ENCODE measurements at places on chromosomes 1 and 21. TPM values are rescaled to one million over a fixed set of nuclear protein-coding genes. Genes with fewer than 3 reads are reported as not detected.

GRCh38 chr1:55382806-55383305 is 167.7 kb upstream of the USP24 start:
- H3K36me3 ChIP-seq = no peaks in the 10 kb centered on the region
- H3K27ac ChIP-seq = no peak overlapping the region
- no peak for DNase-seq
- H3K27me3 ChIP-seq = no peaks in the 10 kb centered on the region

- H3K4me1 ChIP-seq = no peaks in the 10 kb centered on the region
- H3K27ac ChIP-seq = no peak overlapping the region
- H3K4me3 ChIP-seq = no peak overlapping the region
- H3K27me3 ChIP-seq = no peaks in the 10 kb centered on the region
- DNase-seq = no peak
Observed at GRCh38 chr21:38819051-38819718, 13.5 kb downstream of the ETS2 start.

GRCh38 chr1:150568594-150568966 is 10.8 kb downstream of the MCL1 start:
- peak overlapping the region; percentile 59 for H3K27ac ChIP-seq
- peaks cover 36% of the 10 kb centered on the region for H3K36me3 ChIP-seq
- no peak for DNase-seq
- H3K4me3 ChIP-seq = peak overlapping the region; percentile 50

- H3K27ac ChIP-seq = no peak overlapping the region
- DNase-seq = no peak
Observed at GRCh38 chr1:79469139-79469538, 462.6 kb upstream of the ADGRL4 start.

GRCh38 chr21:38610623-38611251 is 112.5 kb upstream of the ERG start:
- no peak overlapping the region for H3K4me3 ChIP-seq
- no peaks in the 10 kb centered on the region for H3K36me3 ChIP-seq
- no peak overlapping the region for H3K27ac ChIP-seq
- no peak for DNase-seq

- no peaks in the 10 kb centered on the region for H3K36me3 ChIP-seq
- H3K4me1 ChIP-seq = peaks cover 15% of the 10 kb centered on the region
- H3K4me3 ChIP-seq = no peak overlapping the region
- no peak for DNase-seq
- H3K27me3 ChIP-seq = no peaks in the 10 kb centered on the region
Observed at GRCh38 chr1:23953020-23953419, 6.6 kb upstream of the PNRC2 start.

DNA sequence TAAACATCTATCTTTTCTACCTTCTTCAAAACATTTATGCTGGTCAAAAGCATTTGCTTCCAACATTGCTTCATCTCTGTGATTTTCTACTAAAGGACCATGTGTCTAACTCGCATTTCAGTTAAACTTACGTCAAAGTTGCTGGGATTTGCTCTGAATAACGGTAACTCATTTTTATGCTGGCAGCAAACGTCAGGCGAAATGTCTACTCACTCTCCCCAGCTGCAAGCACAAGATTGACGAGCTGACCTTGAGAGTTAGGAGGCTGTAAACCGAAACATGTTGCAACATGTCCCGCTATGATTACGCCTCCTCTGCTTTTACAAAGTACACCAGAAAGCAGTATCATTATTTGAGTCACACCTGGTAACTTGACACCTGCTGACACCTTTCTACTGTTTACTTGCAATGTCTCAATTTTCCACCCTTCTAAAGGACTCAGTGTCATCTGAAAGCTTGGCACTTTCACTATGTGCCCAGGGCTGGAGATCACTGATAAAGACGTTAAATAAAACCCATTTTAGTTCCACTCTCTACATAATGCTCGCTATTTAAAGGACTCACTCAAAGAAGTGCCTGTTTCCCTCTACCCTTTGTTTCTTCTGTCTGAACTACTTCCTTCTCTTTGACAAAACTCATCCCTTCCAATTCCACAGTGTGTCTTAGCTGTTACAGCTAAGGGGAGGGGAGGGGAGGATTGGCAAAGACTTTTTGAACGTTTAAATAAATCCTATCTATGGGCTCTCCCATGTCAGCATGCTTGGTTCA is 111.9 kb downstream of the PTPN14 start:
- peak overlapping the region; percentile 4 for H3K4me3 ChIP-seq
- no peak overlapping the region for H3K27ac ChIP-seq
- no peaks in the 10 kb centered on the region for H3K27me3 ChIP-seq
- no peaks in the 10 kb centered on the region for H3K36me3 ChIP-seq
- no peak for DNase-seq
- H3K4me1 ChIP-seq = no peaks in the 10 kb centered on the region

GRCh38 chr1:230548997-230549396 is 93.3 kb upstream of the COG2 start:
- no peak overlapping the region for H3K27ac ChIP-seq
- DNase-seq = no peak
- H3K27me3 ChIP-seq = peaks cover 7% of the 10 kb centered on the region
- no peaks in the 10 kb centered on the region for H3K4me1 ChIP-seq
- H3K36me3 ChIP-seq = no peaks in the 10 kb centered on the region

LMX1A gene
- not detected for total RNA-seq

LRRC71 gene
- total RNA-seq = not detected

FCRL2 gene
- 0.20 TPM for total RNA-seq

Measured in CD4-positive, alpha-beta T cell (primary cell).